ENCODE measurements at places on chromosomes 2 and 18.

DNA sequence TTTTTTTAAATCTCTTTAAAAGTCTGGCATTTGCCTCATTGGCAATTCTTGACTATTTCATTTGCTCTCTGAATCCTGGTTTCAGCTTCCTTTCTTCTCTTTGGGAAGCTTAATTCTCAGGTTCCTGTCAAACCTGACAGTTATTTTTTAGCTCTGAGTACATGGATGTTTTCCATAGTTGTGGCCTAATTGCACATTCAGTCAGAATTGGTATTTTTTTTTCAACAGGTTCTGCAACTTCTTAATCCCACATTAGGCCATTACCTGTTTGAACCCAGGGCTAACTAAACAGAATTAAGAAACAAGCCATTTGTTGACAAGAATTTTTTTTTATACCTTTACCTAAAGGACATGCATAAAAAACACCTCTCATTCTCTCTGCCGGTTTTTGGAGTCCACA is 338.8 kb downstream of the SETBP1 start:
- DNase-seq = no peak

DNA sequence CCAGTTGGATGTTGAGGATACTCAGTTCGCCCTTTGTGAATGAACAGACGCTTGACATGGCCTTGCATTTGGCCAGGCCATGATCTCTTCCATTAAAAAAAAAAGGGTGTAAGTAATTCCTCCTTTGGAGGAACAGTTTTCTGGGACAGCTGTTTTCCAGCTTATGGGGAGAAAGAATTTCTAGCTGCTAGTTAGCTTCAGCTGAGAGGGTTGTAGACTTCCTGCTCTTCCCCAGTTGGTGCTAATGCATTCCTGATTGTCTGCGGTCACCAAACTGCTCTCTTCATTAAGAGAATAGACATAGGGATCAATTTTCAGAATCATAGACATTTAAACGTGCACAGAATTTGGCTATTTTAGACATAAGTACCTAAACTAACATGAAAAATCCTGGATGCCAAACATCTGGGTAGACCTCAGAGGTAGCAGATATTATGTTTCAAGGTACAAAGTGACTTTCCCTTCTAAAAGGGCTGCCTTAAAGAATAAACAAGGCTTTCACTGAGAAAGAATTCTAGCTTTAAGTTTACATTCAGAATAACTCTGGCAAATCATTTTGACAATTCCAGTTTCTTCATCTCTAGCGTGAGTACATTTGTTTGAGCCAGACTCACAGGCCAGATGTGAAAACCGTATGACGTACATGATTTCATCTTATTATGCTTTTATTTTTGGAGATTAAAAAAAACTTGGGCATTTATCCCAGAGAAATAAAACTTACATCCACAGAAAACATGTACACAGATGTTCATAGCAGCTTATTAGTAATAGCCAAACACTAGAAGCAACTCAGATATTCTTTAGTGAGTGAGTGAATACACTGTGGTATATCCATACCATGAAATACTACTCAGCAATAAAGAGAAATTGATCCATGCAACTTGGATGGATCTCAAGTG is 71.2 kb downstream of the MAIP1 start:
- no peak for DNase-seq

GRCh38 chr18:59559528-59559927 is 137.7 kb downstream of the CCBE1 start:
- DNase-seq = no peak

DNA sequence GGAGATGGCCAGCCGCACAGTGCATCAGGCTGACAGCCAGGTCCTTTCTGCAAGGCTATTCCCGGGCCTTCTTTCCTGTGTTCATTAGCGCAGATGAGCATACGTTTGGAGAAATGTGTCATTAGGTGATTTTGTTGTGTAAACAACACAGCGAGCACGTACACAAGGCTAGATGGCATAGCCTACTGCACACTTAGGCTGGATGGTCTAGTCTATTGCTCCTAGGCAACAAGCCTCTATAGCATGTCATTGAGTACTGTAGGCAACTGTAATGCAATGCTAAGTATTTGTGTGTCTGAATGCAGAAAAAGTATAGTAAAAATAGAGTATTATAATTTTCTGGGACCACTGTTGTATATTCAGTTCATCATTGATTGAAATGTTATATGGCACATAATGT is 50.9 kb upstream of the PHLPP1 start:
- DNase-seq = no peak

GRCh38 chr18:55435592-55435991 is 152.4 kb downstream of the TCF4 start:
- DNase-seq = no peak

- no peak for DNase-seq
Measured at GRCh38 chr18:74360852-74361655, 45.4 kb downstream of the C18orf63 start.

GRCh38 chr18:63965716-63966330 is 4.1 kb upstream of the SERPINB8 start:
- no peak for DNase-seq

- no peak for DNase-seq
Measured at GRCh38 chr2:64168201-64168600, 24.0 kb upstream of the PELI1 start.

DNA sequence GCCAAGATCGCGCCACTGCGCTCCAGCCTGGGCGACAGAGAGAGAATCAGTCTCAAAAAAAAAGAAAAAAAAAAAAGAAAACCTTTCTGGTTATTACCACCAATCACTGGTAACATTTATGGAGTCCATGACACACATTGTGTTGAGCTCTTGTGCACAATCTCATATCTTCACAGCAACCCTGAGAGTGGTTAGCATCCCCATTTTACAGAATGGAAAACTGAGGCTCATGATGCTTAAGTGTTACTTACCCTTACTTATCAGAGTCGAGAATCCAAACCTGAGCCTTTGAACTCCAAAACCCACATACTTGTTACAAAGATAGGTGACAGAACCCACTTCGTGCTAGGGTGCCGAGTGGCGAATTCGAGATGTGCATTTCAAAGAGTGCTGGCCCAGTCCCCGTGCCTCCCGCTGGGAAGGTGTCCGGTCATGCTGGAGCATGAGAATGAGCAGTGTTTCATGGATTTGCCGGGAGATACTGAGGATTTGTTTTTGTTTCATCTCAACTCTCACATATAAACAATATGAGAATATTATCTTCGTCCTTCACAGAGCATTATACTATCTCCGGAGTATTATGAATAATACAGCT is 50.9 kb downstream of the CYP27C1 start:
- DNase-seq = no peak

DNA sequence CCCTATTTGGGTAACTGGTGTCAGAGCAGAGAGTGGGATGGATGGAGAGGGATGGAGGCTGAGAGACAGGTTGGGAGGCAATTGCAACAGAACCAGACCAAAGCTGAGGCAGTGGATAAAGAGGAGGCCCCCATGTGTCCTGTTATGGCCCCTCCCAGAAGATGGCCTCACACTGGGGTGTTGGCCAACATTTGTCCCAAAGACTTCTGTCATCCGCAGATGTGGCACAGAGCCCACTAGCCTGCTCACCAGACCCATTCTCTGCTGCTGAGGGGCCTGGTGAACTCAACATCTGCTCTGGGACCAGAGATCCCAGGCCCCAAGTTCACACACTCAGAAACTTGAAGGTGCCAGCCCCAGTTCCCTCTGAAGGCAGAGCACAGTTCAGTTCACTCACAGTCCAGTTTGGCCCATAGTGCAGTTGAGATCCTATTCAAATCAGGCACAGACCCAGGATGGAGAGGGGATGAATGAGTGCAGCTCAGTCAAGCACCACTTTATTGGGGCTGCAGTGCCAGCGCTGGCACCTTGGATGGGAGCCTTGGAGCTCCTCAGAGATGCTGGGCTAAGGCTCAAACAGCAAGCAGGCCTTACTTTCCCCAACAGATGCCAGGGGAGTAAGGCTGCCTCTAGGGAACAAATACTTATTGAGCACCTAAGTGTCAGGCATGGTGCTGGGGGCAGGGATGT is 189.2 kb downstream of the ZBTB7C start:
- DNase-seq = no peak

DNA sequence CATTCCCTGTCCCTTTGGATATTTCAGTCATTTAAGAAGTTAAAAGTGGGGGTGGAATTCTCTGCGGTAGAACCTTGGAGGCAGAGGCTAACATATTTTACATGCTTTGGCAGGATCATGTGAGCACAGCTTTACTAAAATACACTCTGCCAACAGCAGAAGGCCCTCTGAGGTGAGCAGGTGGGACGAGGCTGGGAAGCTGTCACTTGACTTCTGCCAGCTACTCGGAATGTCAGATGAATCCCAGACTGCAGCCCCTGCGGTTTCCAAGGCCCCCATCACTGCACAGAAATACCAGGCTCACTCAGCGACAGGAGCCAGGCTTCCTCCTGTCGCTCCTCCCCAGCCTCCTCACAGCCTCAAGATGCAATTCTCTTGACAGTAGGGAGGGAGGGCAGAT is 220.9 kb upstream of the REV1 start:
- no peak for DNase-seq

- DNase-seq = no peak
Measured at GRCh38 chr2:168149150-168149974, 98.0 kb downstream of the STK39 start.

- DNase-seq = no peak
Measured at GRCh38 chr18:34773378-34773777, 63.3 kb downstream of the DTNA start.
